Right forelimb (tissue), 1 donor: ENCODE measurements at places on chromosomes 12 and 14.

GRCh38 chr12:51051787-51052186 lies 3.7 kb downstream of the LETMD1 start:
- DNase-seq, result no peak

GRCh38 chr12:116210131-116210530 lies 67.4 kb downstream of the MED13L start:
- DNase-seq, result no peak

GRCh38 chr14:90830931-90831701 lies 14.9 kb upstream of the TTC7B start:
- DNase-seq, result no peak

DNA sequence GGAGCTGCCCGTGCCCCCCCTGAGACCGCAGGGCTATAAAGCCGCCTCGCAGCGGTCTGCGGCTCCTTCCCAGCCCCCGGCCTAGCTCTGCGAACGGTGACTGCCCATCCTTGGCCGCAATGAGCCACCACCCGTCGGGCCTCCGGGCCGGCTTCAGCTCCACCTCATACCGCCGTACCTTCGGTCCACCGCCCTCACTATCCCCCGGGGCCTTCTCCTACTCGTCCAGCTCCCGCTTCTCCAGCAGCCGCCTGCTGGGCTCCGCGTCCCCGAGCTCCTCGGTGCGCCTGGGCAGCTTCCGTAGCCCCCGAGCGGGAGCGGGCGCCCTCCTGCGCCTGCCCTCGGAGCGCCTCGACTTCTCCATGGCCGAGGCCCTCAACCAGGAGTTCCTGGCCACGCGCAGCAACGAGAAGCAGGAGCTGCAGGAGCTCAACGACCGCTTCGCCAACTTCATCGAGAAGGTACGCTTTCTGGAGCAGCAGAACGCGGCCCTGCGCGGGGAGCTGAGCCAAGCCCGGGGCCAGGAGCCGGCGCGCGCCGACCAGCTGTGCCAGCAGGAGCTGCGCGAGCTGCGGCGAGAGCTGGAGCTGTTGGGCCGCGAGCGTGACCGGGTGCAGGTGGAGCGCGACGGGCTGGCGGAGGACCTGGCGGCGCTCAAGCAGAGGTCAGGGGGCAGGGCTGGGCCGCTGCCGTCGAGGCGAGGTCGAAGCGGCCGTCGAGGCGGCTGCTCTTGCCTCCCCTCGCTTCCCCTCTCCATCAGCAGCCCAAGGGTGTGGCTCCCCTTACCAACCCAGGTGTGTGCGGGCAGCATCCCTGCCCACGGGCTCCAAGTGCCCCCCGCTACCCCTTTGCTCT lies at the start of gene PRPH:
TSS of gene PRPH (plus strand) at position 66 of the 855 bp plus-strand sequence. CDS start at position 120, 54 bp downstream.
- DNase-seq, result no peak

DNA sequence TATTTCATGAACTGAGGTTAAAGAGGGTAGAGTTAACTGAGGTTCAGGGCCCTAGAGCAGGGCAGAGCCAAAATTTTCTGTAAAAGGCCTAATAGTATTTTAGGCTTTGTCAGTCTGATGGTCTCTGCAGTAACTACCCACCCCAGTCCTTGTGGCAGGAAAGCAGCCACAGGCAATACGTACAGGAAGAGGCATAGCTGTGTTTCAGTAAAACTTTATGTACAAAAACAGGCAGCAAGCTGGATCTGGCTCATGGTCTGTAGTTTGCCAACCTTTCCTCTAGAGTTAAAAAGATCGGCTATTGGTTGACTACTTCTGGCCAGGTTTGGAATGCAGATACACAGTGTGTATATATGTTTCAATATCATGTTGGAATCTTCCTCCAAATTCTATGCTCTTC lies 17.2 kb downstream of the TM7SF3 start:
- DNase-seq, result no peak

GRCh38 chr14:57823015-57823660 lies 42.8 kb downstream of the SLC35F4 start:
- DNase-seq, result no peak

GRCh38 chr14:23538785-23539184 lies 12.8 kb downstream of the ZFHX2 start:
- no peak for DNase-seq

- no peak for DNase-seq
Measured at GRCh38 chr12:127343940-127344339, 923.0 kb upstream of the TMEM132C start.

GRCh38 chr12:23083267-23083666 lies 458.3 kb downstream of the ETNK1 start:
- no peak for DNase-seq

- DNase-seq, result no peak
Measured at GRCh38 chr12:94832780-94833681, 170.5 kb downstream of the NDUFA12 start.
